Left cardiac atrium (tissue), 4 donors: ENCODE measurements at places on chromosomes 7 and 10. TPM values are rescaled to one million over a fixed set of nuclear protein-coding genes. Genes with fewer than 3 reads are reported as not detected.

DNA sequence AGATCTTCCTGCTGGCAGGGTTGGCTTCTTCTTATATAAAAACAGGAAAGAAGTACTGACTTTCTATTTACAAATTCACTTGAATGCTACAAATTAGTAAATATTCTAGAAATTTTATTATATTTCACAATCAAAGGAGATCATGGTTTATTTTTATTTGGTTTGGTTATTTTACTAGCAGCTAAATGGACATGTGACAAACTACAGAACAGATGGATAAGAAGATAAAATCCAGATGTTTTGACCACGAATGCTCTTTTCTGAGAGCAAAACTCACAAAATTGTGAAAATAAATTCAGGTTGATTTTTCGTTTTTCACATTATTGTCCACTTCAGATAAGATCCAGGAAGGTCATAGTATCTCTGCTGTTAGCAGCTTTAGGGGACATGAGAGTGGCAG is 55.4 kb downstream of the CACNA2D1 start:
- no peak for DNase-seq

DNA sequence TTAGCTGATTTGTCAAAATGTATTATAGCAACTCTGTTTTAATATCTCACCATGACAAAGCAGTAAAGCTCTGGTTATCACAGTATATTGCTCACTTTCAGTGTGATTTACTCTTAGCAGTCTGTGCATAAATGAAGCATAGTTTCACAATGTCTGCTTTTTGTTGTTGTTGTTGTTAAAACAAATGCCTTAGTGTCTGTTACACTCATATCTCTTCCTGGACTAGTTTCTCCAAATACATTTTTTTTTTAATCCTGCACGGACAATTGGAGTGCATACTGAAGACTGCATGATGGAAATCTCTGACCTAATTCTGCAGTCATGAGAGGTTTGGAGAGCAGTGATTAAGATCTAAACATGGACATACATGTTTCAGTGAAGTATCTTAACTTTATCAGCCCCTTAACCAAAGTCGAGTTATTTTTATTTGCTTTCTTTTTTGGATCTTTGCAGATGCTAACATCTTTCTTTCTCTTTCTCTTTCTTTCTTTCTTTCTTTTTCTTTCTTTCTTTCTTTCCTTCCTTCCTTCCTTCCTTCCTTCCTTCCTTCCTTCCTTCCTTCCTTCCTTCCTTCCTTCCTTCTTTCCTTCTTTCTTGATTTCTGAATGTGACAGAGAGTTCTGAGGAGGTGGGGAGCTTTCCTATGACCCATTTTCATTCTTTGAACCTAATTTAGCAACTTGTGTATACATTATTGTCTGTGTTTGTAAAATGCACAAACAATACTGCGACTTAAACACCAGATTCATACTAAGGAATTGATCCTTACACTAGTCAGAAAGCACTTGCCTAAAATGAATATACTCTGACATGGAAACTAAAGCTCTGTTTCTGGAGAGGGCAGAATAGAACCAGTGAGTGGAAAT is 161.5 kb upstream of the AGR3 start:
- DNase-seq, result no peak

- DNase-seq, result no peak
Observed at GRCh38 chr7:130065500-130066152, 4.7 kb upstream of the KLHDC10 start.

Gene LIPK
- not detected for total RNA-seq

Gene GIMAP1
- 4.5 TPM for total RNA-seq

GRCh38 chr7:30851651-30852307 is 59.9 kb upstream of the AQP1 start:
- no peak for DNase-seq

- DNase-seq, result no peak
Observed at GRCh38 chr7:129150199-129150996, 5.9 kb downstream of the TSPAN33 start.

GRCh38 chr10:107083388-107084009 is 81.0 kb downstream of the SORCS1 start:
- DNase-seq, result no peak

GRCh38 chr7:73715648-73716317 is 3.7 kb downstream of the STX1A start:
- DNase-seq, result no peak

Gene UPK3B
- 3.7 TPM for total RNA-seq

DNA sequence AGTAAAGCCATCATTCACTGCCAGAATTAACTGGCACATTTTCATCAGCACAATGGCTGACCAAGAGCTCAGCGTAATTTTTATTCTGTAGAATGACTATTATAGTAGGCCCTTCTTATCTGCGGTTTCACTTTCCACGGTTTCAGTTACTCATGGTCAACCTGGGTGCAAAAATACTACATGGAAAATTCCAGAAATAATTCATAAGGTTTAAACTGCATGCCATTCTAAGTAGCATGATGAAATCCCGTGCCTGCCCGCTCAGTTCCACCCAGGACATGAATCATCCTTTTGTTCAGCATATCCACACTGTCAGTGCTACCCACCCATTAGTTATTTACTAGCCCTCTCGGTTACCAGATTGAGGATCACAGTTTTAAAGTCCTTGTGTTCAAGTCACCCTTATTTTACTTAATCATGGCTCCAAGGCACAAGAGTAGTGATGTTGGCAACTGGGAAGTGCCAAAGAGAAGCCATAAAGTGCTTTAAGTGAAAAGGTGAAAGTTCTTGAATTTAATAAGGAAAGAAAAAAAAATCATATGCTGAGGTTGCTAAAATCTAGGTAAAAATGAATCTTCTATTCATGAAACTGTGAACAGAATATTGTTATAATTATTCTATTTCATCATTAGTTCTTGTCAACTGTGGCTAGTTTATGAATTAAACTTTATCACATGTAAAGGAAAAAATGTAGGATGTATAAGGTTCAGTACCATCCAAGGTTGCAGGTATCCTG is 204.9 kb downstream of the DOCK4 start:
- no peak for DNase-seq

GRCh38 chr7:157896774-157897555 is 560.2 kb downstream of the DNAJB6 start:
- DNase-seq, result no peak

GRCh38 chr10:11093771-11094736 is 76.4 kb downstream of the CELF2 start:
- no peak for DNase-seq

DNA sequence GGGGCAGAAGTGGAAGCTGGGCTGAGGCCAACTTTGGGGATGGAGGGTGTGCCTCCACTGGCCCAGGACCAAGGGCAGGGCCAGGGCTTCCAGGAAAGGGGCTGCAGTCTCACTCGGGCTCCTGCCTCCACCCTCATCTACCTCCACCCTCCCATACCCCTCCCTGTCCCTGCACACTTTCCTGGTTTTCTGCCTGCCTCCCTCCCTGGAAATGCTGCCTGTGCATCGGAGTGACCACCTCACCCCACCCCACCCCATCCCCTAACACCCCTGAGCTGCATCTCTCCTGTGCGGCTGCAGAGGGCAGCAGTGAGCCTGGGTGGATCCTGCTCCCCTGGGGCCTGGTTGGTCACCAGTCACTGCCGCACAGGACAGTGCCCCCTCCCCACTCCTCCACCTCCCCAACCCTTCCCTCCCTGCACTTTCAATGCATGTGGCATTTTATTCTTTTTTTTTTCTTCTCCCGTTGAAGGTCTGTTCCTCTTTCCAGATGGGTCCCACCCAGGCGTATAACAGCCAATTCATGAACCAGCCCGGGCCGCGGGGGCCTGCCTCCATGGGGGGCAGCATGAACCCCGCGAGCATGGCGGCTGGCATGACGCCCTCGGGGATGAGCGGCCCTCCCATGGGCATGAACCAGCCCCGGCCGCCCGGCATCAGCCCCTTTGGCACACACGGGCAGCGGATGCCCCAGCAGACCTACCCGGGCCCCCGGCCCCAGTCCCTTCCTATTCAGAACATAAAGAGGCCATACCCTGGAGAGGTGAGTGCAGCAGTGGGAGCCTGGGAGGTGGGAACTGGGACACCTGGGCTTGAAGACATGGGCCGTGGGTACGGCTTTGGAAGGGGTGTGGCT is 54.1 kb upstream of the PPIF start:
- no peak for DNase-seq

Gene GIMAP7
- 25.0 TPM for total RNA-seq

- DNase-seq, result no peak
Observed at GRCh38 chr7:1388703-1389335, 70.5 kb downstream of the MICALL2 start.

Gene SPDYE2
- not detected for total RNA-seq

GRCh38 chr10:8269976-8270375 is 215.5 kb downstream of the GATA3 start:
- DNase-seq, result no peak

Gene RELN
- 3.3 TPM for total RNA-seq

DNA sequence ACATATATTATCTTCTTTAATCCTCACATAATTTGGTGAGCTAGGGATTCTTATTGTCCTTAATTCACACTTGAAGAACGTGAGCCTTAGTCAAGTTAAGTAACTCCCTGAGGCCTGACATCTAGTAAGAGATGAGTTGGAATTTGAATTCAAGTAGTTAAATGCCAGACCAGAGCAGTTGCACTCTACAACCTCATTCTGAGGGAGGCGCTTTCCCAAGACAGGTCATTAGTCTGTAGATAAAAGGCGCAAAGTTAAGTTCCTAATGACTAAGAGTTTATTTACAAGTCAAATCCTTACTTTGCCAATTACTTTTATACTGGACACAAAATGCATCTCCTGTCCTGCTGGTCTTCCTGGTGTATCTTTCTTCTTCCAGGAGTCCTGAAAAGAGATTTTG is 3.6 kb upstream of the EXOC6 start:
- DNase-seq, result no peak

DNA sequence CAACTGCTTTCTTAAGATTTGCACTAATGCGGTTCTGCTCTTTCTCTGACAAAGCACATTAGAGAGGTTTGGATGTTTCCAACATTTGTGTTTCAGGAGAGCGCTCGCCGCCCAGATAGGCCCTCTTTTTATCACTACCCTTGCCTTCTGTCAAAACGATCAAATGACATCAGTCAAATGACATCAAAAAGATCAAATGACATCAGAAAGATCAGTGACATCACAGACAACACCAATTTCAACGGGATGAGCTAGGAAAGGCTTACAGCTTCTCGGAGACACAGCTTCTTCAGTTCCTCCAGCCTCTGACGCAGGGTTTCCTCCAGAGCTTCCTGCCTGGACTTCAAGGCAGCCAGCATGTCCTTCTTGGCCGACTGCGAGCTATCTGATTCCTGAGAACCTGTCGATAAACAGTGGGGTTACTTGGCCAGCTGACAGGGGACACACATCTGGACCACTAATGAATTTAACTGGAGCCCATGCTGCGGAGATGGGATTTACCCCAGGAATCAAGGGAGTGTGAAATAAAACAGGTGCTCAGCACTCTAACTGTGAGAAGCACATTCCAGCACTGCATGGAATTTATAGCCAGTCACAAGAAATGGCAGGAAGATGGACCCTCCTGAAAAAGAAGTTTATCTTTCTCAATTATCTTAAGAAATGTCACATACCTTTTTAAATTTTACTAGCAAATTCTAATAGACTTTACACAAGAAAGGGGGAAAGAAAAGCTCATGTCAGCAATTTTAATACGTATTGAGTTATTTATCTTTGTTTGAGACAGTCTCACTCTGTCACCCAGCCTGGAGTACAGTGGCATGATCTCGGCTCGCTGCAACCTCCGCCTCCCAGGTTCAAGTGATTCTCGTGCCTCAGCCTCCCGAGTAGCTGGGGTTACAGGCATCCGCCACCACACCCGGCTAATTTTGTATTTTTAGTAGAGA is 88.2 kb downstream of the PRPF18 start:
- DNase-seq, result peak; percentile 58

Gene AMPH
- total RNA-seq, result 7.5 TPM

GRCh38 chr7:87876869-87877234 is 559 bp downstream of the DBF4 start:
- peak; percentile 70 for DNase-seq

Gene OR6B1
- not detected for total RNA-seq

- DNase-seq, result no peak
Observed at GRCh38 chr7:98091061-98091460, 15.6 kb upstream of the LMTK2 start.

DNA sequence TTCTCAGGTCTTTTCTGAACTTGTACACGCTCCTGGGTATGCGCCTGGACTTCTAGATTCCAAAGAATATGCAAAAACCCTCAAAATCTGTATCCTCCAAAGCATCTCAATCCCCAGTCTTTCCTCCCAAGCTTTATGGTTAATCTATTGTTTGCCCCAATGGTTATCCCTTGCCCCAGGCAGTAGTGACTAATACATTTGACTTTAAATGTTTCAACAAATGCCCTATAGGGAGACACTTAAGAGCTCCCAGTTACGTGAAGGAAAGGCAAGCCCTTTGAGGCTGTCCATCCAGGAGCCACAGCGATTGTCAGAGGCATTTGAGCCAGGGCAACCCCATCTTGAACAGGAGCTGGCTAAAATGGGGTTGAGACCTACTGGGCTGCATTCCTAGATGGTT is 12.7 kb upstream of the FOXL3 start:
- no peak for DNase-seq

DNA sequence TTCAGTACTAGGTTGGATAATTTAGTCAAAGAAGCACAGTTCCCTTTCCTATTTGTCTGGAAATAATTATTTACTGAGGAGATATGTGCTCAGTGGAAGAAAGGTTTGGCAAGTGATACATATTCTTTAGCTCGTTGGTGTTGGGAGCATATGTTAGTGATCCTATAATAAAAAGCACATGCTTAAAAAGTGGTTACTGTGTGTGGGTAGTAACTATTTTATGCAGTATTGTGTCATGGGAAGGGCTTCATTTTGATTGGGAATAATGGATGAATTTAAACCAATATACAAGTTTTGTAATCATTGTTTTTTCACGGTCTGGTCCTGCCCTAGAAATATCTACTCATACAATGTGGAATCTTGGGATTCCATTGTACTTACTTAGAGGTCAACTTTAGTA is 188.7 kb upstream of the PPP1R3A start:
- no peak for DNase-seq

GRCh38 chr7:99389772-99390171 is 15.2 kb downstream of the ARPC1B start:
- no peak for DNase-seq

GRCh38 chr10:58177362-58177947 is 90.2 kb downstream of the IPMK start:
- no peak for DNase-seq

GRCh38 chr7:3673524-3673923 is 372.5 kb downstream of the SDK1 start:
- DNase-seq, result no peak

Gene PODXL
- total RNA-seq, result 90.7 TPM

Gene ACTR3C
- 4.9 TPM for total RNA-seq

- DNase-seq, result no peak
Observed at GRCh38 chr7:140122965-140123364, 53.8 kb downstream of the KDM7A start.

DNA sequence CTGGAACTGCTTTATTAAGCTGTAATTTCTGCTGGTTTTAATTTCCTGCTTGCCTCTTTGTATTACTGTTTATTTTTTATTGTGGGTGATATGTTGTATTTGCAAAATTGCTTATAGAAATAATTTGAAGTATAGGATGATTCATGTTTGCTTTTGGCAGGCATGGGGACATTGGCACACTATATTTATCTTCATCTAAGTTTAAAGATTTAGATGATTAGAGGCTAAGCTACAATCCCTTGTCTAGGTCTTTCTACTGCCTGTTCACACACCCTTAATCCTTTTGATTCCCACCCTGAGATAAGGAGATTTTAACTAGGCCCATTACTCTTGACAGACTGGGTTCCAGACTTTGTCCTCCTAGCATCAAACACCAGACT is 182.8 kb upstream of the KAT6B start:
- DNase-seq, result no peak
